ENCODE measurements at places on chromosomes 2 and 18.

GRCh38 chr18:67788310-67789164 is 272.0 kb upstream of the DSEL start:
- no peak for DNase-seq

DNA sequence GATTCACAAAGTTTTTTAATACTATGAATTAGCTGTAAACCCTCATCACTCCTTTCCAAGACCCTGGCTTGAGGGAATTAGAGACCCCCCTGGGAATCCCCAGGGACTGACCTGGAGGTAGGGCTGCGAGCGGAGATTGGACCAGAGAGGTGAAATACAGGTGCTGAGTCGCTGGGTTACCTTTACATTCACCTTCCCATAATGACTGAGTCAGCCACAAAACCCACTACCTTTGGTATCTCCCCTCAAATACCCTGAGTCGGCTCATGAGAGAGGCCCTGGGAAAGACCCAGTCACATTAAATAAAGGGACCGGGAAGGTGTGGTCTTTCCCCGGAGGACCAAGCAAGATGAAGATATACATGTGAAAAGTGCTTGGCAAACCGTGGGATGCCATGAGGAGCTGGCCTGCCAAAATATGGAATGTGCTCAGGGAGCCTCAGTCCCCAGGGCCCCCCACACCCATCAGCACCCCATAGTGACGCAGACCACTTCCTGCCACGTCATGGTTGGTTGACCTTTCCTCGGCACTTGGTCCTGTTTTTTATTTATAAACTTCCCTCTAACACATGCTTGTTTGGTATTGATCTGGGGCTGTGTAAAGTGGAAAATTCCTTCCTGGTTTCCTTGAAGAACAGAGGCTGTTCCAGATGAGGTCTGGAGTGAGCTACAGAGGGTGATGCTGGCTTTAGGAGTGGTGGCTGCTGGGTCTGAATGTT is 51.4 kb downstream of the IL1RL2 start:
- no peak for DNase-seq

- DNase-seq, result no peak
Measured at GRCh38 chr2:168686452-168687191, 115.8 kb upstream of the NOSTRIN start.

GRCh38 chr18:30527226-30527625 is 515.3 kb downstream of the DSC3 start:
- no peak for DNase-seq

- DNase-seq, result no peak
Measured at GRCh38 chr2:220000080-220000479, 372.6 kb downstream of the SLC4A3 start.

GRCh38 chr18:37864122-37864521 is 298.5 kb upstream of the CELF4 start:
- DNase-seq, result no peak

- DNase-seq, result no peak
Measured at GRCh38 chr18:79026491-79026890, 42.7 kb upstream of the ATP9B start.

- no peak for DNase-seq
Measured at GRCh38 chr2:206260188-206261012, 14.1 kb upstream of the ZDBF2 start.

DNA sequence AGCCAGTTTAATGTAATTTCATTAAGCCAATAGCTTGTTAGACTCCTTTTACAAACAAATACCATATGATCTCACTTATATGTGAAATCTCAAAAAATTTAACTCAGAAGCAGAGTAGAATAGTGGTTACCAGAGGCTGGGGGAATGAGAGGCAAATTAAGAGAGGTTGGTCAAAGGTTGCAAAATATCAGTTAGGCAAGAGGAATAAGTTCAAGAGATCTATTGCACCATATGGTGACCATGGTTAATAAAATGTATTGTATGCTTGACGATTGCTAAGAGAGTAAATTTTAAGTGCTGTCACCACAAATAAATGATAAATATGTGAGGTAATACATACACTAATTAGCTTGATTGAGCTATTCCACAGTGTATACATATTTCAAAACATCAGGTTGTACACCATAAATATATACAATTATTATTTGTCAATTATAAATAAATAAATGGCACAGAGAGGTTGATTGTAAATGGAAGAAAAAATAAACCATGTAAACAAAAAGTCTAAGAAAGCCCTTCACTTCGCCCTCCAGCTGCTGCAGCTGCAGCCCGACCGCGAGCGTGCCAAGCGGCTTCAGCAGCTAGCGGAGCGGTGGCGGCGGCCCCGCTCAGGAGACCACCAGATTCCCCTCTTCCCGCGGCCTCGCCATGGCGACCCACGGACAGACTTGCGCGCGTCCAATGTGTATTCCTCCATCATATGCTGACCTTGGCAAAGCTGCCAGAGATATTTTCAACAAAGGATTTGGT is 23.0 kb upstream of the ACTR2 start:
- no peak for DNase-seq

GRCh38 chr2:80815259-80815658 is 510.7 kb upstream of the LRRTM1 start:
- no peak for DNase-seq

GRCh38 chr18:77087393-77088141 is 45.0 kb downstream of the MBP start:
- DNase-seq, result no peak

GRCh38 chr2:53559302-53559966 is 208.2 kb upstream of the CHAC2 start:
- DNase-seq, result no peak

DNA sequence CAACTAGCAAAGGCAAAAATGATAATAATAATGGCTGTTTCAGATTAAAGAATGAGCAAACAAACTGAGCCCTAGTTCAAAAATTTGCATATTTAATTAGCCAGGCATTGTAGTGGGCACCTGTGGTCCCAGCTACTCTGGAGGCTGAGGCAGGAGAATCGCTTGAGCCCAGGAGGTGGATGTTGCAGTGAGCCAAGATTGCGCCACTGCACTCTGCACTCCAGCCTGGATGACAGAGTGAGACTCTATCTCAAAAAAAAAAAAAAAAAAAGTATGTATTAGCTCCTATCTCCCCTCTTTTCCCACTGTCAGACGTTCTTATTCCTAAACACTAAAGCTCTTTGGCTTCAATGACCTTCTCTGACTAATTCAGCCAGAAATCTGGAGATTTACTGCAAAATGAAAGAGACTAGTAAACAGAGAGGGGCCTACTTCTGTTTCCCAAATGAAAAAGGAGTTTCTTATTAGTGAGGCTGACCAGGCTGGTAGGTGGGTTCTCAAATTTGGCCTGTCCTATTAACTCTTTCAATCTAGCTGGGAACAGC is 3.9 kb upstream of the SRBD1 start:
- DNase-seq, result no peak

DNA sequence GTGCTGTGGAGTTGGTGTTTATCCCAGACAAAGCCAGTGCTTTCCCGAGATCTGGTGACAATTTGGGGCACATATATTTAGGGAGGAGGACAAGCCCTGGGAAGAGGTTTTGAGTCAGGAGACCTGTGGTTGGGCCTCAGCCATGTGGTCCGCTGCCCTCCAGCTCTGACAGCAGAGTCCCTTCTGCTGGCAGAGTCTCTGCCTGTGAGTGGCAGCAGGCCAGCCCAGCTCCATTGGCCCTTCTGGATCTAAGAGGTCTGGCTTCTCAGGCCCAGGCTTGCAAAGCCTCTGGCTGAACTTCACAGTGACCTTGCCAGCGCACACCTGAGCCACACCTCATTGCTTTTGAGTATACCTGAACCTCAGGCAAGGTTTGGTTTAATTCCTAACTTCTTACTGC is 115.3 kb downstream of the BCL2L11 start:
- DNase-seq, result no peak

GRCh38 chr2:15472133-15472532 is 89.0 kb downstream of the NBAS start:
- DNase-seq, result no peak

GRCh38 chr18:48892146-48892855 is 58.5 kb downstream of the SMAD7 start:
- no peak for DNase-seq

DNA sequence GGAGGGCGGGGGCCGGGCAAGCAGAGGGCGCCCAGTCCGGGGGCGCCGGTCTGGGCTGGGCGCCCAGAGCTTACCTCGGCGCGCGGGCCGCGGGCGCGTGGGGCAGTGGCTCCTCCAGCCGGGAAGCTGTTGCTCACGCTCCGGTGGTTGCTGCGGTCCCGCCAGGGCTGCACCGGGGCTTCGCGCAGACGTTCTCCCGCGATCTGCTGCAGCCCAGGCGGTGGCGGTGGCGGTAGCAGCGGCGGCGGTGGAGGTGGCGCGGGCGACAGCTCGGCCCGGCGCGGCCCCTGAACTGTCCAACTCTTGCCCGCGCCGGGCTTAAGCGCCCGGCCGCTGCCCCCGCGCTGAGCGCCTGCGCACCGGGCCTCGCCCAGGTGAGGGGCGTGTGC is 391 bp downstream of the ZNF385B start:
- DNase-seq, result no peak

GRCh38 chr2:134249755-134250154 is 4.1 kb upstream of the MGAT5 start:
- no peak for DNase-seq

DNA sequence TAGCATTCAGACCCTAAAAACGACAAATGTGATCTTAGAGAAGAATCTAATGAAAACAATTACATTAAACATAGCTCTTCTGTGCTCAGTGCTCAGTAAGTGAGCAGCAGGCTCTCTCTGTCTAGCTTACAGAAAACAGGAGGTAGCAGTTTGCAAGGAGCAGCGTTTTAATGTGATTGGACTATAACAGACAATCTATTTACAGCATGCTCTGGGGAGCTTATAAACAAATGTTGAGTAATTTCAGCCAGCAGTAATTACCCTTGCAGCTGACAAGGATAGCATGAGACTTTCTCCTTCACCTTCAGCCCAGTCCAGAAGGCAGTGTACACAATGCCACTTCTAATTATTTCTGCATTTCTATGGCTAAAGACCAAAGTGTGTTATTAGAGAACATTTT is 270.4 kb downstream of the FIGN start:
- no peak for DNase-seq

GRCh38 chr18:79970419-79971133 is 6.1 kb downstream of the HSBP1L1 start:
- DNase-seq, result no peak

GRCh38 chr2:69489793-69490192 is 52.6 kb upstream of the NFU1 start:
- DNase-seq, result no peak

GRCh38 chr18:70132999-70133398 is 72.5 kb downstream of the RTTN start:
- no peak for DNase-seq

DNA sequence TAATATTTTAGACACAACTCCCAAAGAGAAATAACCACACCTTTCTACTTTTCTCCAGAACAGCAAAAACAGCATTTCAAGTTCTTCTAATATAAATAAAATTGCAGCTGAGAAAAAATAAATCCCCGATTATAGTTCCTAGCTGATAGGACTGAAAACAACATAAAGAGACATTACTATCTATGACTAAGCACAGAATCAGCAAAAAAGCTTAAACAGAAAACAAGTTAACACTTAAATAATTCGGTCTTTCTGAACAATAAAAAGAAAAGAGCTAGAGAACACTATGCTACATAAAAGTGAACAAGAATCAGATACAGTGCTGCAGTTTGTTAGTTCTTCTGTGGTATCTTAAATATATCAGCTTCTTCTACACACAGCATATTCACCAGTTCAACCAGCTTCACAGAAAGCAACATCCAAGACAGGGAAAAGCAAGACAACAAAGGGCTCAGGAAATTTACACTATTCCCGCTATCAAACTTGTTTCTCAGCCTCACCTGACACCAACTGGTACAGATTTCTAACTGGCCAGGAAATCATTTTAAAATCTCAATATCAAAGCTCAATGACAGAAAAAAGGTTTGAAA is 28.6 kb downstream of the FEZ2 start:
- no peak for DNase-seq
